ENCODE measurements at places on chromosomes 5 and 9.

- peak; percentile 72 for DNase-seq
Observed at GRCh38 chr9:107750741-107751566, 261.4 kb upstream of the KLF4 start.

DNA sequence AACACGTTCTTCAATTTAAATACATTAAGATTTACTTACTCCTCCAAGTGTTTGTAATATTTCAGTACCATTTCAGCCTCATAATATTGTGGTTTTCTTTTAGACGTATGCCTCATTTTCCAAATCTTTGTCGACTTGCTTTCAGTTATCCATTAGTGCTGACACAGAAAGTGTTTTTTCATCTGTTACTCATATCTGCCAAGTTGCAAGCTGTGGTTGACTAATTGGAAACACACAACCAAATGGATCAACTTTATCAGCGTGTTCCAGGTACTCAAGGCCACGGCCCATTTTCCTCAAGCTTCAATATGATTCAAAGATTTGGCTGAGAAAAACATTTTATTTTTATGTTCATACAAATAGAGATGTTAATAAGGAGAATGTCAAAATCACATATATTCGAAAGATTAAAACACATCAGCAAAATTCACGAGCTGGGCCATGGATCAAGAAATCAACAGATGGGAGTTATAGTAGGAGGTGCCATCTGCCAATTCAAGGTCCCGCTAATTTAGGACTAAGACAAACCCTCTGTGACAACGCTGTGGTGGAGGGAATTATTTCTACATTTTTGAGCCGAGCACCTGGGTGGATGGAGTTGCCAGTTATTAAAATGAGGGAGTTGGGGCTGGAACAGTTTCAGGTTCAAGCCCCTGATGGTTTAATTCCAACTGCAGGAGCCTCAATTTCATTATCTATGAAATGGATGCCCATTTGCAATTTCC is 27.2 kb upstream of the CCNJL start:
- DNase-seq: no peak

- DNase-seq: no peak
Observed at GRCh38 chr5:27854243-27854852, 816.0 kb upstream of the CDH9 start.

DNA sequence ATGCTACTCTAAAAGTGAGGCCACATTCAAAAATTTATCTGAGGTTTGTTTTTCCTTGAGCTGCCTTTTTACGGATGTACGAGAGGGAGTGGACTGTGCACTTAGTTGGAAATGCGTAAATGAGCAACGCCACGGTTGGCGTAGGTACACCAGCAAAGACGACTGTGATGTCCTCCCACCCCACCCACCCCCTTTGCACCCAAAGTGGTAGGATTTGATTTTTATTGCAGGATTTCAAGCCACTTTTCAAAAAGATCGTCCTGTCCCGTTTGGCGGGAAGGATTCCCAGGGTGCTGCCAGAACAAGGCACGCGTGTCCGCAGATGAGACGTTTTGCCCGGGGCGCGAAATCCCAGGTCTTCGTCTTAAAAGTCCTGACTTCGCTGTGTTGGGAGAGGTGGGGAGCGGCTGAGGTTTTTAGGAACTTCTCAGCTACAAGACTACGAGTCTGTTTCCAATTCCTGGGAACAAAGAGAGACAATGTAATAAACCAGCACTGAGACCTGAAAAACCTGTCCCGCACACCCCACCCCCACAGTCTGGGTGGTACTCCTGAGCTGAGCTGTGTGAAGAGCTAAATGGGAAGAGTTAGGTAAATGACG is 1.0 kb upstream of the TLE1 start:
- peak; percentile 39 for DNase-seq

DNA sequence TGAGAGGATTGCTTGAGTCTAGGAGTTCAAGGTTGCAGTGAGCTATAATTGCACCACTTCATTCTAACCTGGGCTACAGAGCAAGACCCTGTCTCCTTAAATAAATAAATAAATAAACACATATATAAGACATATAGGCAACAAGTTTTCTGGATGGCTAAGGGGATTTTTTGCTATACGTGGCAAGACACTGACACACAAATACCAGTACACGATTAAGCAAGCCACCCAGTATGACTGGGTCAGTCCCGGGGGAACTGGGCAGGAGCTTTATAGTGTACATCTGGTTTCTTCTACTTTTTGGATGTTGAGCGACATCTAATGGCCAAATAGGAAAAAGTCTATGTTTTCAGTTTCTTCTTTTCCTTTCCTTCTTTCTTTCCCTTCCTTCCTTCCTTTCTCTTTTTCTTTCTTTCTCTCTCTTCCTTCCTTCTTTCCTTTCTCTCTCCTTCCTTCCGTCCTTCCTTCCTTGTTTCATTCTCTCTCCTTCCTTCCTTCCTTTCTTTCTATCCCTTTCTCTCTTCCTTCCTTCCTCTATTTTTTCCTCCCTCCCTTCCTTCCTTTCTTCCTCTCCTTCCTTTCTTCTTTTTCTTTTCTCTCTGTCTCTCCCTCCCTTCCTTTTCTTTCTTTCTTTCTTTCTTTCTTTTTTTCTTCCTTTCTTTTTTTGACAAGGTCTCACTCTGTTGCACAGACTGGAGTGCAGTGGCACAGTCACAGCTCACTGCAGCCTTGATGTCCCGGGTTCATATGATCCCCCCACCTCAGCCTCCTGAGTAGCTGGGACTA is 47.0 kb upstream of the PLIN2 start:
- DNase-seq: peak; percentile 74

- DNase-seq: peak; percentile 85
Observed at GRCh38 chr5:181207214-181207959, 2.4 kb upstream of the TRIM7 start.

GRCh38 chr9:136947028-136947891 is 2.2 kb downstream of the C8G start:
- no peak for DNase-seq

DNA sequence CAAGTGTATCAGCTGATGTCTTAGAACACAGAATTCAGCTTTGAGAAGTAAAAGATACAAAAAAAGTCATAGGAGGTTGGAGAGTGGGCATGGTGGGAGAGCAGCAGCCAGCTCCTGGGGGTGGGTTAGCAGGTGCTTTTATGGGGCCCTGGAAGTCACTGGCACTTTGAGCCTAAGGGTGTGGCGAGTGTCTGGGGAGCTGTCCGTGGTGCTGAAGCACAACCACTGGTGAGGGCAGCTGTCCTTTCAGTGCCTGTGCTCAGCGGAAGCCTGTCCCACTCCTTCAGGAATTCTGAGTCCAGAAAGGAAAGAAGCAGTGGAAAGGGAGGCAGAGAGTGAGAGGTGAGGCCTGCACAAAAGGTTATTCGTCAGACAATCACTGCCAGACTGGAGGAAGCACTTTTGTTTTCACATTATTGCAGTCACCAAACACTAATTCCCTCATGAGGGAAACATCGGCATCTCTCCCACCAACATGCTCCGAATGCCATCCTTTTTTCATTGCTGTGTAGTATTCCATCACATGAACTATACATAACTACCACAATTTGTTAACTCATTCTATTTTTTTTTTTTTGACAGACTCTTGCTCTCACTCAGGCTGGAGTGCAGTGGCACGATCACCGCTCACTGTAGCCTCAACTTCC is 59.4 kb upstream of the RAPGEF1 start:
- peak; percentile 51 for DNase-seq

DNA sequence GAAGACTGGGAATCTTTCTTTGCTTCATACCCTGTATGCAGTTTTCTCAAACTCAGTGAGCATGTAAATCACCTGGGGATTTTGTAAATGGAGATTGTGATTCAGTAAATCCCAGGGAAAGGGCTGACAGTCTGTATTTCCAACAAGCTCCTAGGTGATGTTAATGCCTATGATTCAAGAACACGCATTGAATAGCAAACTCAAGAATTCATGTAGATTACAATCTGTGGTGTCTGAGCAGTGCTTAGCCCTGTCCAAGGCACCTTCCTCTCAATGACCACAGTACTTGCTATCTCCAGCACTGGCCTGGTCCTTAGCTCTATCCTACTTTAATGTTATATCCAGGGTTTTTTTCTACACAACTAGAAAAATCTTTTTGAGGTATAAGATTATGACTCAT is 721.4 kb upstream of the MEF2C start:
- DNase-seq: no peak

DNA sequence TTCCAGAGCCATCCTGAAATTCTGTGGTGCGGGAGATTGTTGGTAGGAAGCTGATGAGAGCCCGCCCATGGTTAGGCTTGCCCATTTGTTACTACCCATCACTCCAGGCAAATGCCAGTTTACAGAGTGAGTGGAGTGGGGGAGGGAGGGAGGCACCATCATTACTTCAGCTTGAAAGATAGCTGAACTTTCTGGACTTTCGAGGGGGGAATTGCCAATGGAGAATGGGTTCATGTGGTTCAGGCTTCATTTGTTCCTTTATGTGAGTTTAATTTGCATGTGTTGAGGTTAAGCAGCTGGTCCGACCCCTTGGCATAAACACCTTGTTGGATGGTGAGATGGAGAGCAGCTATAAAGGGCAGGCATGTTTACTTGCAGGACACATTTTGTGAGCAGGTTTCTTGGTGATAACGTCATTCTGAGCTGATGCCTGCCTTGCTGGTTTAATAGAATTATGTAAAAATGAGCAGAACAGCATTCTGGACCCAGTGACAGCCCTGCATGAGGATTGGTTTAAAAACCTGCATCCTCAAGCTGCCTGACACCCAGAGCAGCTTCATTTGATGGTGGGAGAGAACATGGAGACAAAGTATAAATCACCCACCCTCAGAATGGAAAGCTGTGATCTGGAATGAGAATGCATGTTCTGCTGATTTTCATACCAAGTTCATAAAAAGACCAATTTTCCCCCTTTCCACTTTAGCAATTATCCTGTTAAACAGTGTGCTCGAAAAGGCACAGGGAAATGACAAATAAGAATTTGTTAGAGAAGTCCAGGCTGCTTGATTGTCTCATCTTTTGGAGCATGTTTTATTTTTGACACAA is 106.3 kb downstream of the TRIO start:
- no peak for DNase-seq

GRCh38 chr9:133691626-133692363 is 46.4 kb downstream of the SARDH start:
- no peak for DNase-seq

GRCh38 chr5:149317281-149318048 is 27.8 kb upstream of the GRPEL2 start:
- DNase-seq: peak; percentile 46

GRCh38 chr9:10562581-10563343 is 50.0 kb downstream of the PTPRD start:
- no peak for DNase-seq

- DNase-seq: no peak
Observed at GRCh38 chr5:180394031-180394636, 41.0 kb upstream of the GFPT2 start.

DNA sequence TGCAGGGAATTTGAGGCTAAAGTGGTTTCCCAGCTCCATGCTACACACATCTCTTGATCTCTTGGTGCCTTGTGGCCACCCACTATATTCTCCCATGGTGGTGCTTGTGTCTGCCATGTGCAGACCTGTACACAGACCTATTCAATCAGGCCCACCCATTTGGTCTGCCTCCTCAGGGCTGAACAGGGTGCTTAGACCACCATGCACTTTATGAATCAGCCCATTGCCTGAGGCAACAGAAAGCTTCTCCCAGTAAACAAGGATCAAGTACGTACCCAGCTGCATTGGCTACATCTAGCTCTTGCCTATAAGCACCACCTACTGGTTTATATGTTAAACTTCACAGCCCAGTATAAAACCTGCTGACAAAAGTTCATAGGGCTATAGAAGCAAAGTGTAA is 664.3 kb upstream of the EDIL3 start:
- no peak for DNase-seq

GRCh38 chr5:124868676-124869075 is 122.2 kb upstream of the ZNF608 start:
- no peak for DNase-seq

DNA sequence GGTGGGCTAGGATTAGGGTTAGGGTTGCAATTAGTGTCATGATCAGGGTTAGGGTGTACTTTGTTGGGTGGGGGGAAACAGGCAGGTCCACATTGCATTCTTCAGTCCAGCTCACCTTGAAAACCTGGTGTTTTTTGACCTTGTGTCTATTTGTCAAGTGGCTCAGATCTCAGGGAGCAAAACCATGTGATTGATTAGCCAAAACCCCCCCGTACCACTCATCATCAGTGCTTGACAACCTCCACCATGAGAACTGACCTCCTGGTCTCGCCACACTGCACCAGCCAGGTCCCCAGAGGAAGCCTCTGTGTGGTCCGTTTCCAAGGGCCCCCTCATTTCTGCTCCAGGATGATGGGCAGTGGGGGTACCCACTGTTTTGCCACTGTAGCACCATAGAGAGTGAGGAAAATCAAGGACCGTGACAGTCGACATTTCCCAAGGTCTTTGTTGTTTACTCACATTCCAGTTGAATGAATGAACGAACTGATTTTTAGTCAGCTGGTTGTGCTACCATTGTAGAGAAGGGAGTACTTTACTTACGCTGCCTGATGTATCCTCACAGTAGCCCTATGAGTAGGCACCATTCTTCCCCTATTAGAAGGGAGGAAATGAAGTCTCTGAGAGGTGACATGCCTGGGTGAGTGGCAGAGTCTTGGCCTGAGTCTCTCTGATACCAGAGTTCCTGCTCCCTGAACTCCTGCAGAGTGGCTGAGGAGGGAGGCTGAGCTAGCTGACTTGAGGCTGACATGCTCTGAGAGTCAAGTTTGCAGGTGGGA is 84.8 kb downstream of the RAD23B start:
- DNase-seq: no peak

- DNase-seq: no peak
Observed at GRCh38 chr9:114450833-114451706, 54.2 kb downstream of the WHRN start.

DNA sequence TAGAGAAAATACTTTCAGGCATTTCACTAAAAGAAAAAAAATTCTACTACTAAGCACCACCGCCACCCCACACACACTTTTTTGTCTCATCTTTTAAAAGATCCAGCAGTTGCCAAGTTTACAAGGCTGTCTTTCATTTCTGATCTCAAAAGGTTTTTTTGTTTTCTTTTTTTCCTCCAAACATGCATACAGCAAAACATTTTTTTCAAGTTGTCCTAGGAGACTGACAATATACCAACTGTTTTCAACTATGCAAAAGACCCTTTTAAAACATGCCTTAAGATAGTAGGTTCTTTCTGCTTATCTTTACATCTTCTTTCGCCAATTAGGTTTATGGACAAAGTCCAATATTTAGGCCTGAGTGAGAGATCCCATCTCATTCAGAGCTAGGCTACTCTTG is 65.2 kb downstream of the HMHB1 start:
- DNase-seq: no peak

DNA sequence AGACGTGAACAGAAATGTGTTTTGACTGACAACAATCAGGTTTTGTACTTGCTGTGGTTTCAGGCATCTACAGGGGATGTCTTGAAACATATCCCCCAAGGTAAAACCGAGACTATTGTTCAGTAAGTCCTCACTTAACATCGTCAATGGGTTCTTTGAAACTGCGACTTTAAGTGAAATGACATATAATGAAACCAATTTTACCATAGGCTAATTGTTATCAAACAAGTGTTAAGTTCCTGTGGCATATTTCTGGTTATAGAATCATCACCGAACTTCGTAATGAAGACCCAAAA is 16.4 kb upstream of the OMD start:
- no peak for DNase-seq
